ENCODE measurements at places on chromosomes 2 and 18.

DNA sequence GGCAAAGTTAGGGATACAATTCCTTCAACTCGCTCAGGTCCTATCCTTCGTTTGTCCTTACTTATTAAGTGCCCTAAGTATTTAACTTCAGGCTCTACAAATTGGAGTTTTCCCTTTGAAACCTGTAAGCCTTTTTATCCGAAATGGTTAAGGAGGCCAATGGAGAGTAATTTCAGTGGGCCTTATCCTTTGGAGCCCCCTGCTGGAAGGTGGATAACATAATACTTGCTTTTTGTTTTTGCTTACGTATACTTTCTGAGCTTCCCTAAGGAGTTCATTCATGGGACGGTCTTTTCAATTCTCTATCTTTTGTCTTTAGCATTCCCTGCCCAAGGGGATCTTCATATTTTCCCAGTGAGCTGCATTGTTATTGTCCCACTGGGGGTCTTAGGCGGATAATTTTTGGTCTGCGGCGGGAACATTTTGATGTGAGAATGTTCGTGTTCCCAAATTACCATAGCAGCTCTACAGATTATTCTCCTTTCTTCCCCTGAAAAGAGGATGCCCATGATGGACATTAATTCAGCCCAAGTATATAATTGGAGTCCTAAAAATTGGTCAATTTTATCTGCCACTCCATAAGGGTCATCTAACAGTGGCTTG lies 34.4 kb upstream of the TRAPPC8 start:
- DNase-seq: peak; percentile 28

DNA sequence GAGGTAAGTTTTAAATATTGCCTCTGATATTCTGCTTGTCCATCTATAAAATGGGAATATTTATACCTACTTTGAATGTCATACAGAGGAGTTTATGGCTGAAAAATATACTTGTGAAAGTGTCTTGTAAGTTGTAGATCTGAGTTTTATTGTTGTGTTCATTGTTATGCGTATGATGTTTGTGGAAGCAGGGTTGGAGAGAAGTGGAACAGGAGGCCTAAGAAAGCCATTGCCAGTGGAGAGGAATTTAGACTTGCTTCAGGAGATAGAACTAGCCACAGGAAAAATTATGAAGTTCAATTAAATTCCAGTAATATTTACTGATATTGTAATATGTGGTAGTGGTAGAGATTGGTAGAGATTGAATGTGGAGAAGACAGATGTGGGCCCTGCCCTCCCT lies 491.9 kb upstream of the FANCL start:
- DNase-seq: no peak

DNA sequence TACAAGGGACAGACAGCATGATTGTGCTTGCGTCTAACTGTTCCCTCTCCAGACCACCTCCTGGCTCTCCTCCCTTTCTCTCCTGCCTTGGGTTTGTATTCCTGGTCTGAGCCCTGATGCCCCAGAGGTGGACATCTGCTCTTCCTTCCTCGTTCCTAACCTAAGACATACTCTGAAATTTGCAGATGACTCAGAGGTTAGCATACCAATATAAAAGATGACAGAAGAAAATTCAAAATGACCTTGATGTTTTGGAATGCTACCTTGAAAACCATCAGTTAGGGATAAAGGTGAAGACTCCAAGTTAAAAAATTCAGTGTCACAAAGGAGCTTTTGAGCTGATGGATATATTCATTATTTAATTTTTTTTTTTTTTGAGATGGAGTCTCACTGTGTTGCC lies 12.9 kb downstream of the SMYD1 start:
- DNase-seq: no peak

- peak; percentile 68 for DNase-seq
Measured at GRCh38 chr18:67199993-67200617, 316.4 kb downstream of the DSEL start.

- DNase-seq: no peak
Measured at GRCh38 chr2:28036307-28036706, 145.8 kb downstream of the BABAM2 start.

DNA sequence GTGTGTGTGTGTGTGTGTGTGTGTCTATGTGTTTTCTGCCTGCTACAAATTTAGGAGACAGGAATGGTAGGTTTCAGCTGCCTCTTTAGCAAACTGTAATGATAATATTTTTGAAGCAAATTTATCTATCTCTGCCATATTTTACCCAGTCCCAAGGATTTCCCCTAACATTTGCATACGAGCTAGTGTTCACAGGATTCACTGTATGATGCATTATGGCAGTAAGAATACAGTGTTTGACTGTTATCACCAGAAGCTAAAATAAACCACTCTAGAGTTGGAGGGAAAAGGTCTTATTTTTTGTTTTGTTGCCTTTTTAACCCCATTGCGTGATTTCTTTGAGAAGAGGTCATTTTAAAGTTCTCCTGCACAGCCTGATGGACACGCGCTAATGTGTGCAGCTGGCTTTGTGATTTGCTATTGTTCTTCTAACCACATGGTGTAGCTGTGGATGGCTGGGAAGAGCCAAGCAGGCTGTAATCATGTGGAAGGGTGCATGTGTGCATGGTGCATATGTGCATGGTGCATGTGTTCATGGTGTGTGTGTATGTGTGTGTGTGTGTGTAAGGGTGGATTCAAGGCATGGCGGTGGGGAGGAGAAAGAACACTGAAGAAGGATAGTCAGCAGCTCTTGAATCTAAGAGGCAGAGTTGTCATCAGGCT lies 62.4 kb downstream of the PLB1 start:
- DNase-seq: no peak

GRCh38 chr2:173134703-173135102 lies 59.1 kb downstream of the MAP3K20 start:
- DNase-seq: no peak

DNA sequence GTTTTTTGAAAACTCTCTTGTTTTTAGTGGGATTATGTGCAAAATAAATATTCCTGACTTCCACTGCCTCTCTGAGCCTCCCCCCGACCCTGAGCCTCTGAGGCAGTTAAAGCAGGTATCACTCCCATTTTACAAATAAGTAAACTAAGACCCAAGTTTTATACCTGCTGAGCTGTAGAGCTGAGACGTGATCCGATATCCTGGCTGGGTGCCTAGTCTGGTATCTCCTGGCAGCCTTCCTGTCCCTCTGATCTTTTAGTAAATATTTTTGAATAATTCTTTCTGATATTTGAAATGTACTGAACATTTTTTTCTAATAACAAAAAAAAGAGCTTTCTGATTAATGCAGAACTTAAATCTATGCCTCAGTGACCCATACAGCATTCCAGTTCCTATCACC lies 108.3 kb upstream of the NOSTRIN start:
- DNase-seq: no peak

GRCh38 chr2:28986429-28986828 lies 5.3 kb downstream of the TOGARAM2 start:
- DNase-seq: no peak

DNA sequence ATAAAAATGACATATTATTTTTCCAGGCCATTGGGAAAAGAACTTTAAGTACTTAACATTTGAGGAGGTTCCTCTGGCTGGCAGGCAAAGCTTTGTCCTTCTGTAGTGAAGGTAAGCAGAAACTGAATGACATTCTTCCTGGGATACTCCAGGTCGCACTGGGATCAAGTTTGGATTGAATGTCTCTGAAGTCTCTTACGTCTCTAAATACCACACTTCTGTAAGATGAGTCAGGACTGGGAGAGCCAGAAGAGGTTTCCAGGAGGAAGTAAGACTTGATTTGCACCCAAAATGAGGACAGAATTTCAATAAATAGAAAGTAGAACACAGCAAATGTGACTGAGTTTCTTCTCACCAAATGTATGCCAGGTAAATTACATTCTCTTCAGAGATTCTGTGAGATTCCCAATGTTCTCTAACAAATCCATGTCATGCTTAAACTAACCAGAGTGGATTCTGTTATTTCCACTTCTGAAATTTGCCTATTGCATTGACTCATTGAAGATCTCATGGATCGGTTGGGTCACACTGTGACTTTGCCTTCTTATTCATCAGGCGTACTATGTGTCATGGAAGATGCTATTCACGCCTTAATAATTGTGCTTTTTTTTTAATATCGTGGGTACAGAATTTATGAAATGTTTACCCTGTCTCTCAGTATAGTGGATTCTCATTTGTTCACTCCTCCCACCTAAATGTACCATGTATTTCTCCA lies 25.5 kb upstream of the VIT start:
- DNase-seq: no peak

- no peak for DNase-seq
Measured at GRCh38 chr2:144848423-144848822, 328.5 kb upstream of the ZEB2 start.

DNA sequence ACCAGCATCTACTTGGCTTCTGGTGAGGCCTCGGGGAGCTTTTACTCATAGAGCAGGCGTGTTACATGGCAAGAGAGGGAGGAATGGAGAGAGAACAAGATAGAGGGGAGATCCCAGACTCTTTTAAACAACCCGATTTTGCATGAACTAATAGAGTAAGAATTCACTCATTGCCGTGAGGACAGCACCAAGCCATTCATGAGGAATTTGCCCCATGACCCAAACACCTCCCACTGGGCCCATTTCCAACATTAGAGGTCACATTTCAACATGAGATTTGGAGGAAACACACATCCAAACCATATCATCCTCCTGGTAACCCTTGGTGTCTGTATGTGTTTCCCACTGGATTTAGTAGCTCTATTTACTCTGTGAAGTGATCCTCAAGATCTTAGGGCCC lies 249.9 kb upstream of the SP5 start:
- no peak for DNase-seq

- DNase-seq: no peak
Measured at GRCh38 chr2:71001592-71001927, 6.9 kb upstream of the TEX261 start.

DNA sequence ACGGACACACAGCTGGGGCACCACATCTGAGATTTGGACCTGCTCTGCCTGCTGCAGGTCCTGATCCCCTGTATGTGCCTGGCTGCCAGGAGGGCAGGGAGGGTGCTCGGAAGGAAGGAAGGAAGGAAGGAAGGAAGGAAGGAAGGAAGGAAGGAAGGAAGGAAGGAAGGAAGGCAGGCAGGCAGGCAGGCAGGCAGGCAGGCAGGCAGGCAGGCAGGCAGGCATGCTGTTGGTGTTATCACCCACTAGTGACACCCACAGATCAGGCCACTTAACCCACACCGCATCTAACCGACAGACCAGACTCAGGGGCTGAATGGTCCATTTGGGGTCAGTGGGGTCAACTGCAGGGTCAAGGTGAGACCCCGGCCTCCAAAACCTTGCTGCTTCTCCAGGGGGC lies 5.8 kb downstream of the KLHL30 start:
- DNase-seq: no peak

GRCh38 chr2:225270861-225271260 lies 128.6 kb upstream of the NYAP2 start:
- DNase-seq: no peak

DNA sequence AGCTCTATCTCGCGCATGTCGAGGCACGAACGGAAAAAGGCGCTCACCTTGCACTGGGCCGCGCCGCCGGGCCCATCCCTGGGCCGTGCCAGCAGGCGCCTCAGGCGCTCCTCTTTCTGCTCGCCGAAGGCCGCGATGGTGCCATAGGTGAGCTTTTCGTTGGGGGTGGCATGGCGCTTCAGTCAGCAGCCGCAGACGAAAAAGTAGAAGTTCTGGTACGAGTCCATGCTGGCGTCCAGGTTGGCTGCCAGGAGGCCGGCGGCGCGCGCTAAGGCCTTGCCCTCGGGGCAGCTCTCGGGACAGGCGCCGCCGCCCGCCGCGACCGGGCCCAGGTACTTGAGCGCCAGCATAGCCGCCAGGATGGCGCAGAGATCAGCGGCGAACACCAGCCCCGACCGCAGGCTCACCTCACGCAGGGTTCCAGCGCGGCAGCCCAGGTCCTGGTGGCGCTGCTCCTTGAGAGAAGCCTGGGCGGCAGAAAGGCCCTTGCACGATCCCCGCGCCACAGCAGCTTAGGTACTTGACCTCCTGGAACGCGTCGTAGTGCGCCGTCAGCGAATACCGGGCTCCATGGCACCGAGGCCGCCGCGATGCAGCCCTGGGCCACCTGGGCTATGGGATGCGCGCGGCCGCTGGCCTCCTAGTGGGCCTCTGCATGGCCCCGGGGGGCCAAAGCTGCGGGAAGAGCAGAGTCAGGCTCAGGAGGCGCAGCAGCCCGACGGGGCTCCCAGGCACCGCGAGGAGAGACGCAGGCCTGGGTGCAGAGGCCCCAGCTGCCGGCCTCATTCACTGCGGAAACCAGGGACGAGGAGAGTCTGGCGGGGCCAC lies 12.8 kb downstream of the ALPG start:
- DNase-seq: no peak

DNA sequence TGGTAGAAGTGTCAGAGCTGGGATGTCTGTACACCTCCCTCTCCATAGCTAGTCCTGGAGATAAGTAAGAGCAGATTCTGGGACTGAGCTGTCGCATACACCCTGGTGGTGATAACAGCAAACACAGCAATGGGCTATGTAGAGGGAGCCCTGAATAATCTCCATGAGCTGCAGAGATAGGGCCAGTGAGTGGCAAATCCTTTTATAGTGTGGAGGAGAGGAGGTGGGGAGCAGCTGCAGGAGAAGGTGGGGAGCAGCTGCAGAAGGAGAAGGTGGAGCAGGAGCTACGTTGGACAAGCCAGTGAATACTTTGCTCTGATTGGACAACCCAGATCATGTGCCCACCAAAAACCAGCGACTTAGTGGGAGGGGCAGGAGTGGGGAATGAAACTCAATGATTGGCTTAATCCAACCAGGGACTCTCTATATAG lies 85.5 kb downstream of the TMEM247 start:
- DNase-seq: no peak

- DNase-seq: no peak
Measured at GRCh38 chr2:17607379-17607778, 66.9 kb downstream of the VSNL1 start.

DNA sequence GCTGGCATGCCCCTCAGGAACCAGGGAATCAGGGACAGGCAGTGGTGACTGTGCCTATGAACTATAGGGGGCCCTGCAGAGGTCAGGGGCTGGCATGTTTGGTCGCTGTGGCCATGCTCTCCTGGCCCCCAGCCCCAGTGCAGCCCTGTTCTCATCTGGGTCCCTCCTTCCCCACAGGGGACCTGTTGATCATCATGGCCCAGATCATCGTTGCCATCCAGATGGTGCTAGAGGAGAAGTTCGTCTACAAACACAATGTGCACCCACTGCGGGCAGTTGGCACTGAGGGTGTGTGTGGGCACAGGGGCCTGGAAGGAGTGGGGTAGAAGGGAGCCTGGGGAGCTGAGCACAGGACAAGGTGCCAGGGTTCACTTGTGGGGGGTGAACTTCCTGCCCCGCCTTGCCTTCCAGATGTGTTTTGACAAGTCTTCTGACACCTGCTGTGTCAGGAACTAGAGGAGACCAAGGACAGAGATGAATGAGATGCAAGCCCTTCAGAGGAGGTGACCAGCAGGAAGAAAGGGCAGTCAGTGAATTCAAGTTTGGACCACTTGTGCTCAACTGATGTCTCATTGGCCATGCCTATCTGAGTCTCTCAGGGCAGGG lies 9.6 kb upstream of the CENPA start:
- no peak for DNase-seq

- peak; percentile 9 for DNase-seq
Measured at GRCh38 chr2:114609801-114610200, 167.4 kb downstream of the DPP10 start.

Measured in NCI-H1092 (cell line).